Gastrocnemius medialis (tissue), 4 donors: ENCODE measurements at places on chromosomes 6 and 20.

DNA sequence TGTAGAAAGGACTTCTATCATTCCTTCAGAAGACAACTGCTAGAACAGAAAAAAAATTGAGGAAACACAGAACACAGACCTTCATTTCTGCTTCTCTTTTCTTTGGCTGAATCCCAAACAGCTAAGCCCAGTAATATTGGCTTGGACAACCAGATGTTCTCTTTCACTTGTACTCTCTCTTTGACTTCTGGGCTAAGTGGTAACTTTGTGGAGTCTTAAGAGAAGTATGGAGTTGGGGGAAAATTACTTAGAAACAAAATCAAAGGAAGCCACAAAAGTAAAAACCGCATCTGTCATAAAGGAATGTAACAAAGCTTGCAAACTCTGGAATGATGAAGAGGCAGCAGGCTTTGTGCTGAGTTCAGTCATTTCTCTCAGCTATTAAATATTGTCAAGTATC, 587.5 kb downstream of the CBLN4 start:
- DNase-seq, result no peak

DNA sequence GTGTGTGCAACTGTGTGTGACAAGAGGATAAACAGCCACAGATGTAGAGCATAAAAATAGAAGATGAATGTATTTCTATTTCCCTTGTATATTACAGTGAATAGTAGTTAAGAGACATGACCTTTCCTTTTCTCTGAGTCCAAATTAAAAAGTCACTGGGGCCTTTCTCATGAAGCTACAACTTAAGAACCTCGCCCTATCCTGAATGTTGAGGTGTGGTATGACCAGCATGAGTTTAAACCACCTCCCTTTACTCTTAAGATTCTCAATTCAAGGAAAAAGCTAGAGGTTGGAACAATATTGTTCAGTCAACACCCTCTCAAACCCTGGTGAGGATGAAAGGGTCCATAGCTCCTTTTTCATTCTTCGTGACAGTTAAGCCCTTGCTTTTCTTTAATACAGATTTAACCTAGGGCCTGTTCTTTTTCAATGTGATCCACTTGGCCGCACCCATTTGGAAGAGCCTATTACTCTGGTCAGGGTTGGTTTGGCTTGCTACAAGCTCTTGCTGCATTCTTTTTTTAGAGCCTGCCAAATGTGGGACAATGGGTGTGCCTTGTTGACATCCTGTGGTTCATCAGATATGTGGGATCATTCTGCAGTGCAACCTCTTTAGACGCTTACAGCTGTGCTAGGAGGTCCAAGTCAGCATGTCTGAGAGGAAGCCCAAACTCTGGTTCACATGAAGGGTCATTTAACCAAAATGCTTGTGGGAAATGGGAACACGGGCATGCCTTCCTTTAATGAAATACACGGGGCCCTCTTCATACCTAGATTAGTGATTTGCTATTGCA, 290.0 kb downstream of the HAO1 start:
- peak; percentile 46 for DNase-seq

- DNase-seq, result no peak
These were observed 26.4 kb downstream of the LYRM2 start for GRCh38 chr6:89612121-89612520.

GRCh38 chr6:12331951-12332749, 42.0 kb downstream of the EDN1 start:
- DNase-seq, result no peak

DNA sequence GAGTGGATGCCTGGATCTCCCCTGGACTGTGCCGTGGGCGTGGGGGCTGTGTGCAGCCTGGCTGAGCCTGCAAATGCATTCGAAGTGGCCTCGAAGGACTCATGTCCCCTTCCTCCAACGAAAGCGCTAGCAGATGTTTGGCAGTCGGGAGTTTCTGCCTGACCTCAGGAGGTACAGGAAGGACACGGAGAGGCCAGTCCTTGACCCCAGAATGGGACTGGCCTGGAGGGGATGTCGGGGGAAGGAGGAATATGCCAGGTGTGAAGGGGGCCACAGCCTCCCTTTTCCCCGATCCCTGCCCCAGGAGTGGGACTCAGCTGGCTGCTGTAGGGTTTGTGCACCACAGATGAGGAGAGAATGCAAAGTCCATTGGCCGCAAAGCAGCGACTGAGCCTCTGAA, 45.6 kb downstream of the APCDD1L start:
- no peak for DNase-seq

DNA sequence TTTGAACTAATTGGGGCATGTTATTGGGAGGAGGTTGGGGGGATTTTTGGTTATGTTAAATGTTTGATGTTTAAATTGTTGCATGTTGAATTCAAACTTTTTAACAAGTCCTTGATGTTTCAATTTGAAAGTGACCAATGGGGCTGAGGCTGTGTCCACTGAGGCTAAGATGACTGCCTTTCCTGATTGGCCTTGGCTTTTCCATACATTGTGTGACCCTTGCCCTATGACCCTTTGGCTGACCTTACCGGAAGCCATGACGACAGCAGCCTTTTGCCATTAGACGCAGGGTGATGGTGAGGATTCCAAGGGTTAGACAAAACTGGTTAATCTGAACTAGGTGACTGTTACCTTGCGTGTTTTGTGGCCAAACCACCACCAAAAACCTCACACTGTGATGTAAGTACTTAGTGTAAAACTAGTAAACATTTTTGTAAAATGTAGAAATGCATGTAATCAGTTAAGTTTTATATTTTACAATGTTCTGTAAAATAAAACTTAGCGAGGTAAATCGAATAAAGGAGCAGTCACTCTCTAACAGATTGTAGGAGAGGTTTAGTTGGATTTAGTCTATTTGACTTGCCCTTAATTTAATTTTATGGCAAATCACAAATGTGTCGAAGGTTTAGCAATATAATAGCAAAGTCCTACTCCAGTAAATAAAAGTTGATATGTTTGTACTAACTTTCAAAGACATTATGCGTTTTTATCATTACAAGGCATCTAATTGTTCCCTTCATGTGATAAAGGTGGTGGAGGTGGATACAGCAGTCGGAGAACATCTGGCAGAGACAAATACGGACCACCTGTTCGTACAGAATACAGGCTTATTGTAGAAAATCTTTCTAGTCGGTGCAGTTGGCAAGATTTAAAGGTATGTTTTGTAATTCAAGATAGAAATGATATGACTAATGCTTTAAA, 1.6 kb downstream of the SRSF6 start:
- DNase-seq, result no peak

DNA sequence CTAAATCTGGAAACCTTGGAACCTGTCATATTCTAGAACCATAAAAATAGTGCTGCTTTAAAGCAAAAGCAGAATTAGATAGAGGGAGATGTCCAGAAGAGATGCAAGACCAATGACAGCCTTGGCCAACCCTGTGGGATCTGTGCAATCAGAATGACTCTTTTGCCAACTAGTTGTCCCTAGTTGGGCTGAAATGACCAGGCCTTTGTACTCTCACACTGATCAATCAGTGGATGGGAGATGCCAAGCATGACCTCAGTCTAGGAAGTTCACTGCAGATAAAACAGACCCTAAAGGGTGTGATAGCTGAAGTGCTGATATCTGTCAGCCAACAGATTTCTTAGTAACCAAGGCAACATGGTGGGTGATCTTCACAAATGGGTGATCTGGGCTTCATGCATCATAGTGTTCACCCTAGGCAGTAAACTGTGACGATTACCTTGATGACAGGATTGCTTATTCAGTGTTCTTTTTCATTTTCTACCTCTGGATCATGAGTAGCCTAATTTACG, 52.1 kb downstream of the BCKDHB start:
- DNase-seq, result no peak

DNA sequence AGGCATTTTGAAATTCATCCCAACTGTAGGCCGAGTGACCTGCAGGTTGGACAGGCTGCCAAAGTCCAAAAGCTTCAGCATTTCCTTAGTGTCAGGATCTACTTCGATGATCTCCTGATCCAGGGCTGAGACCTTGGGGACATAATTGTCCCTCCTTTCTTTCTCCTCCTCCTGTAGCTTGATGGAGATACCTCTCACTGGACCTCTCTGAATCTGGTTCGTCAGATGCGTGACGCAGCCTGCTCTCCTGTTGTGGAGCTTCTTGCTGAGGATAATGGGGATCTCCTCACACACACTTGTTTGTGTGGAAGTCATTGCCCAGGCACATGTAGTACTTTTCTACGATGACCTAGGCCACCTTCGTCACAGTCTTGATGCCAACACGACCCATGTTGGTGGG, 1.5 kb upstream of the MAS1L start:
- no peak for DNase-seq

DNA sequence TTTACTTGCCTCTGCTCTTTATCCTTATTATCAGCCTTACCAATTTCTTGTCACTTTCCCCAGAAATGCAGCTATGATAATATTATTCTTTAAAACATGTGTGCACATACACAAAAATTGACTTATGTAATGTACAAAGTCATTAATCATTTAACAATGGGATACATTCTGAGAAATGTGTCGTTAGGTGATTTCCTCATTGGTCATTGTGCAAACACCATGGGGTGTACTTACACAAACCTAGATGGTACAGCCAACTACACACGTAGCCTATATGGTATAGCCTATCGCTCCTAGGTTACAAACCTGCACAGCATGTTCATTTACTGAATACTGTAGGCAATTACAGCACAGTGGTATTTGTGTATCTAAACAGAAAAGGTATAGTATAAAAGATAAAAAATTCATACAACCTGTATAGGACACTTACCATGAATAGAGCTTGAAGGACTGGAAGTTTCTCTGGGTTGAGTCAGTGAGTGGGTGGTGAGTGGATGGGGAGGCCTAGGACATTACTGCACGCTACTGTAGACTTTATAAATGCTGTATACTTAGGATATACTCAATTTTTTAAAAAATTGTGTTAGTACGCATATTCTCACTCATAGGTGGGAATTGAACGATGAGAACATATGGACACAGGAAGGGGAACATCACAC, 56.9 kb downstream of the HIVEP1 start:
- no peak for DNase-seq

DNA sequence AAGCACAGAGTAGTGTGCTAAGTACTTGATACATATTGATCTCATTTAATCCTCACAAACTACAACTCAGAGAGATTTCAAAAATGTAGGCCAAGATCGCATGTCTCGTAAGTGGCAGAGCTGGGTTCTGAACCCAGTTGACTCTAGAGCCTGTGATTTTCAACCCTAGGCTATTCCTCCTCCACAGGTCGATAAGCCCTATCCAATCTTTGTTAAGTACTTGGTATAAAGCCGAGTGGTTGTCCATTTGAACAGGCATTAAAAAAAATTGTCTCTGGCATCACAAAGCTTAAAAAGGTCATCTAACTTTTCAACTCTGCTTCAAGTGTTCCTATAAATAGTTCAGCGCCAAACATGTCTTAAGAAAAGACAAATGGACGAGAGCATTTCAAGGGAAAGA, 37.4 kb downstream of the LYRM4 start:
- no peak for DNase-seq

DNA sequence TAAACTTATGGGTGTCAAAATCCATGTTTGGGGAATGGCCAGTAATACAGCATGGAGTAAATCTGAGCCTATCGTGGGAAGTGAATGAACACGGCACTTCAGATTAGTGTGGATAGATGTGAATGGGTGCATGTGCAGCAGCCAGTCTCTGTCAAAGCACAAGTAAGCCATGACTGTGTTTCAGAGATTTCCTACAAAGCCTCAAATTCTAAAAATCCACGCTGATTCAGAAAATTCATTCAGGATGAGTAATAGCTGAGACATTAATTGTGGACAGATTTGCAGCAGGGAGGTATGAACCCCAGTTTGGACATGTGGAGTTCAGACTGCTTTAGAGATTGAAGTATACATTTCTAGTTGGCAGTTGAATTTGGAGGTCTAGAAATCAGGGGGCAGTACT, 115.1 kb downstream of the QKI start:
- DNase-seq, result no peak

DNA sequence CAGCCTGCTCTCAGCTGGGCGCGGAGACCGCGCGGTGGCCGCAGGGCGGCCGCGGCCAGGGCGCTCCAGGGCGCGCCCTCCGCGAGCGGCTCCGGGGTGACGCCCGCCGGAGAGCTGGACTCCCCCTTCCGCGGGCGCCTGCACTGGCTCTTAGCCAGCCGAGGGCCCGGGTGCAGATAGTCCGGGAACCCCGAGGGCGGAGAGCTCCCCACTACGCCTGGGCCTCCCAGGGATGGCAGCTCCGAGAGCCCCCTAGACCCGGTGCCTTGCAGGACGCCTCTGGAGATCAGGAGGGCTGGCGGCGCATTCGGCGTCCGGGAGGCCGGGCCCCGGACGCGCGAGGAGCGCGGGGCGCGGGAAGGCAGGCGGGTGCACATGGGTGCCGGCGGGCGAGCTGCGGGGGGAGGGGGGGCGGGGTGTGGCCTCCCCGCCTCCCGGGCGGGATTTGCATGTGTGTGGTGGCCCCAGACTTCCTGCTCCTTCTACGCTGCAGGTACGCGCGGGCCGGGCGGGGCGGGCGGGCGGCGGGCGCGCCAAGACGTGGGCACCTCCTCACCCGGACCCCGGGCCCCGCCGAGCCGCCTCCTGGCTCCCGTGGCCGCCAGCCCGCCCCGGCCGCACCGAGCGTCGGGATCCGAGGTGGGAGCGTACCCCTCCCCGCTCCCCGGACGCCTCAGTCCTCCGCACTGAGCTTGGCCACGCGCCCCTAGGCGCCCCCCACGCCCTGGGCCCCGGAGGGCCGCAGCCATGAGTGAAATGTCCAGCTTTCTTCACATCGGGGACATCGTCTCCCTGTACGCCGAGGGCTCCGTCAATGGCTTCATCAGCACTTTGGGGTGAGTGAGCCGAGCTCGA, at the start of gene ITPR3:
ITPR3 (plus strand) TSS at position 467 of the 855 bp plus-strand sequence; CDS start at position 748, 281 bp downstream.
- DNase-seq, result no peak
